ENCODE measurements at places on chromosomes 4 and X.

DNA sequence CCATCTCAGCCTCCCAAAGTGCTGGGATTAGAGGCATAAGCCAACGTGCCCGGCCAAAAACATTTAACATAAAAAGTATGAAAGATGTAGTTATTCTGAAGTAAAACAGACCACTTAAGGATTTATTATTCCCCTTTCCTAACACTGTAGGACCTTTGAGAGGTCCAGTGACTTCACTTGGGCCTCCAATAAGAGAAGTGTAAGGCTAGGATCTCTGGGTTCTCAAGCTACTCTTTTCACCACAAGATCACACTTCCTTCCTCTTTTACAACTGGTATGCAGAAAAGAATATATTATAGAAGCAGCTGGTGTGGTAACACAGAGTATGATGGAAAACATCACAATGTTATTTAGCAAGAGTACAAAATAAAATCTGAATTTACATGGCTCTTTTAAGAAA is 30.2 kb upstream of the CCNG2 start:
- no peak for DNase-seq

- peak; percentile 41 for DNase-seq
Measured at GRCh38 chrX:39174772-39175417, 373.6 kb downstream of the MID1IP1 start.

- peak; percentile 56 for DNase-seq
Measured at GRCh38 chr4:155809835-155810234, 51.0 kb downstream of the GUCY1B1 start.

DNA sequence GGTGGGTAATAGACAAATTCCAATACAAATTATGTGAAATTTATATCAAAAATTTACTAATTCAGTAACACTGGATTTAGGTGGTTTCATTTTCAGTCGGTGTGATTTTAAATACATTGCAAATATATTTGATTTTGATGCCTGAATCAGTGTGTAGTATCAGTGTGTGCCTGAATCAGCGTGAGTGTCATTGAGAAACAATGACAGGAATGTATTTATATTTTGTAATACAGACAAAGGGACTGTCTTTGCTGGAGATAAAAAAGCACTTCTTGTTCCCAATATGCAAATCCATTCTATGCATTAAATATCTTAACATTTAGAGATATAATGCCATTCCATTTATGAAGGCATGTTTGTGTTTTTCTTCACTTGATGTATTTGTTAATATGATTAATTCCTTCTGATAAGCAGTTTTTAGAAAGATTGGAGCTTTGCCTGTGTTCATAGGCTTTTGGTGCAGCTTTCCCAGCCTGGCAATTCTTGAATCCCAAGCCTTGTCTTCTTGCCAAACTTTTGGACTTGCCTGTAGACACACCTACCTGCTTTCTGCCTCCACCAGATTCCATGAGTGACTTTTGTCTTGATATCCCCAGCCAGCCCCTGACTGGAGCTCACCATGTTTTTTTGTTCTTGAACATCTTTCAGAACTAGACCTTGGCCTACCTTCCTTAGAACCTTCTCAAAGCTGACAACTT is 243.8 kb downstream of the ADGRL3 start:
- no peak for DNase-seq

- DNase-seq, result no peak
Measured at GRCh38 chr4:104901961-104902605, 244.6 kb upstream of the TET2 start.

- DNase-seq, result no peak
Measured at GRCh38 chr4:87037671-87038334, 103.0 kb downstream of the AFF1 start.

- no peak for DNase-seq
Measured at GRCh38 chr4:161762796-161763195, 401.0 kb downstream of the FSTL5 start.

DNA sequence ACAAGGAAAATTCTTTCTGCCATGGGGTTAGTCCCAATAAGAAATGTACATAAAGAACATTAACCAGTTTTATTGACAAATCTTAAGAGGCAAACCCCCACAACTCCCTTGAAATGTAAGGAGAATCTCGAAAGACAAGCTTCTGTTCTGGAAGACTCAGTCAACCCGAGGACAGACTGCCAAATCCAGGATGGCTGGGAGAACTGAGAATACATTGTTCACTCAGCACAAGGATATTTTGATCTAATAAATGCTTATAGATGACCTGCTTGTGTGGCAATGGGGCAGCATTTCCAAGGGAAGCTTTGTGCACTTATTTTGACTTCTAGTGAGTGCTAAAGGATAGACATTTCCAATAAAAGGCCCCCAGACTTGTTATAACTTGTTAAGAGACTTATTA is 280.4 kb downstream of the DHX15 start:
- DNase-seq, result no peak

DNA sequence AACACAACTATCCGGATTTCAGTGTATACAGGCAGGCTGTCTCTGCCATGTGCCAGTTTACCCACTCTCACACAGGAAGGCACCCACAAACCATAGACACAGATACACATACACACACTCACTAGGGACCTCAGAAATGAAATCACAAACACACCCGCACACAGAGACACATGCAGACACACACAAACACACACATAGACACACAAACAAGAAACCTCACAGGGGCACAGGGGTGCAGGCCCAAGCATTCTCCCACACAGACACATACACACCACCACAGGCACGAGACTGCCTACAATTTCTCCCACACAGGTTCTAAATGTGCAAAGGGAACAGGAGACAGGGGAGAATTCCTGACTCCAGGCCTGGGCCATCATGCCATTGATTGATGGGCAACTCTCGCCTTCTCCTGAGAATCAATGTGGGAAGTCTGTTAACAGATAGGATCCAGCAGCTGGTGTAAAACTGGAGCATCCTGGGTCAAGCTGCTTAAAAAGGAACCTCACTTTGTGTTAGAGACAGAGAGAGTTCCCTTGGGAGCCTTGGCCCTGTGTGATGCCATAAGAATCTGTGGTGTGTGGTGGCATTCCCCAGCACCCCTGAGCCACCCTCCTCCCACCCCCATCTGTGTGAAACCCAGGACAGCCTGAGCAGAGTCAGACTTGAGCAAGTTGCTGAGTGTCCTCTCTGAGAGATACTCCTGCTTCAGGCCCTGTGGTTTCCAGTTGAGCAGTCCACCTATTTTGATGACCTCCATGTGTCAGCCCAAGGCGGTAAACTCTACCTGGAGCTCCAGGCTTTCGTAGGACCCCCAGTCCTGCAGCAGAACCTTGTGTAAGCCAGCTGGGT is 33.9 kb downstream of the NBDY start:
- DNase-seq, result no peak

DNA sequence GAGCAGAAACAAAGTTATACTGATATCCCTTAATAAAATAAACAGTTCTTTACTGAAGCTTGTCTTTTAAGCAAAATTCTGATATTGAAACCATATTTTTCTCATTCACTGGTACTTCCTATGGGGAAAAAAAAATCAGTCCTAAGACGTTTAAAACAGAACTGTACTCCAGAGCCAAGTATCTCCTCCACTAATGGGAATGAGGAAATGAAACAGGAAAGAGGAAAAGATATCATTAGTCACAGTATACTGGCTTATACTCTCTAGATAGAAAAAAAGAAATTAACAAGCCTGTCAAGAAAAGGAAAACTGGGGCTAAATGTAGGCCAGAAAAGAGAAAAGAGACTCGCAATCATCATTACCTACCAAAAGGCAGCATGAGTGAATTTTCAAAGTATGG is 252.7 kb downstream of the CENPC start:
- DNase-seq, result no peak

GRCh38 chr4:181030961-181031360 is 1212.2 kb upstream of the TENM3 start:
- no peak for DNase-seq

GRCh38 chr4:123412091-123412505 is 15.5 kb downstream of the SPRY1 start:
- DNase-seq, result no peak

DNA sequence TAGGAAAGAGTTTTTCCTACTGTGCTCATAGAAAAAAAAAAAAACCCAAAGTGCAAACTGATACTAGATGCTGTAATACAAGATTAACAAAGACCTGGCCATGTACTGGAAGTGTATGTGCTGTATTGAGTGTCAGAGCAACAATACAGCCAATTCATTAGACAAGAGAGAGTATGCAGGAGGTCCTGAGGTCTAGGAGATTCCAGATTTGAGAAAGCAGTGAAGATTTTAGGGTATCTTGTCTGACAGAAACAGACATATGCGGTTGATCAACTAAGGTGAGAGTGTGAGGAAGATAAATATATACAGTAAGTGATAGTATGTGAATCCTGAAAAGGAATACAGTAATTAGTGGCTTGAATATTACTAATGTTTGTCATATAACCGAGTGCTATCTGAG is 3.0 kb downstream of the GPR174 start:
- no peak for DNase-seq

- DNase-seq, result no peak
Measured at GRCh38 chr4:134326866-134327265, 125.3 kb upstream of the PABPC4L start.

GRCh38 chrX:119833905-119834304 is 18.9 kb downstream of the UPF3B start:
- DNase-seq, result no peak

DNA sequence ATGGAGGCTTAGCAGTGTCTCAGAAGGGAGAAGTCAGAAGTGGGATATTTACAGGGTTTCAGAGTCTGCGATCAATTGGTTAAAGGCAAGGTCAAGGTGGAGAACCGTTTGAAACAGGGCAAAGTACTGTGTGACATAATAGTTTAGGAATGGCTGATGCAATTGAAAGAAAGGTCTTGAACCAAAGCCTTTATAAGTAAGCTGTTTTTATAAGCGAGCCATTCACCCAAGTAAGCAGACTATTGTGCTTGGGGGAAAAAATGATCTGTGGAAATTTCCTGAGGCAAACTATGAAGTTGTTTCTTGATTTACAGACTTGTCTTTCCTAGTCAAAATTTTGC is 327.3 kb downstream of the CAMK2D start:
- DNase-seq, result no peak

- no peak for DNase-seq
Measured at GRCh38 chr4:10589321-10589720, 95.2 kb downstream of the CLNK start.

DNA sequence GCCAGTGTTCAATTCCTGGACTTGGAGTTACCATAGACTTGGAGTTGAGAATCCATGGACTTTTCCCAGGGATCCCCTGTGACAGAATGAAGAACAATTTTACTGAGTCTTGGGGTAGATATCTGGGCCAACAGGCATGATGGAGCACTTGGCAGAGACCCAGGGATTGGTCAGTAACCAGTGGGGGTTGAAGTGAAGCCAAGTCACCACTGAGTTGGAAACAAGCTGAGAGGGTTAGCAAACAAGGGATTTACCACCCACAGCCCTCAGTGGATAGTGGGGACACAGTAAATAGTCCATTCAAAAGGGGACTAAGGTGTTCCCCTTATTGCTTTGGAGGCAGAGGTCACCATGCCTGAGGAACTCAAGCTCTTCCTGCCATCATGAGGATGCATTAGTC is 281.7 kb downstream of the PPP1R2C start:
- no peak for DNase-seq

- no peak for DNase-seq
Measured at GRCh38 chr4:176359590-176359989, 39.8 kb downstream of the SPCS3 start.

DNA sequence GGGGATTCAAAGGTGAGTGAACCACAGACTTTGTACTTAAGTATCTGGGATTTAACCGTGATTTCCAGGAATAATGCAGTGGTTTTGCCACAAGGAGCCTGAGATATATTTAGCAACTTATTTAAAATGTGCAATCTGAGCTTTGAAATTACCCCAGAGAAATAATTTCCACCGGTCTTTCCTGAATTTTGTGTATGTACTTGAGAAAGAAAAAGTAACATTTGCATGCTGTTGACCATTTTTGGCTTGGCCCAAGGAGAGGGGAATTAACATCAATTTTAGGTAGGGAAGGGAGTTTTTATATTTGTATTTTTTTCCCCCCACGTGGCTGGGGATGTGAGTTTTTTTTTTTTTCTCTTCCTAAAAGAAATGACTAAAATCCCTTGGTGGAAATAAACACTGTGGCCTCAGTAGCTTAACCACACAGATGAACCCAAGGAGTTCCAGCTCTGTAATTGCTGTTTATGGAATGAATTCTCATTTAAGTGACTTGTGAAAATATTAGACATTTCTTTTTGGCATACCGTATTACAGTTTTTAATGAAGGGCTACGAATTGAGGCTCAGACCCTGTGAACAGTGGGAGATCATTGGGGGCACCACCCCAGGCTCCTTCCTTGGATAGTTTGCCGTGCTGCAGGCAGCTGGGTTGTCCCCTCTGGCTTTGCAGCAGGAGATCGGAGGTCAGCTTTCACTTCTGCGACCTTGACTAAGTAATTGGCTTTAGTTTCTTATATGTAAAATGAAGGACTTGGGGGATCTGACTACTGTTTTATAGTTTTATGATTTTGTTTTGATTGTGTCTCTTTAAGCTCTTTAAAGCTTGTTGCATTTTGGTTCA is 116.1 kb downstream of the ARHGAP10 start:
- DNase-seq, result no peak

GRCh38 chr4:72218953-72219352 is 187.2 kb downstream of the NPFFR2 start:
- no peak for DNase-seq

- DNase-seq, result no peak
Measured at GRCh38 chr4:23279377-23279986, 586.7 kb downstream of the GBA3 start.

- DNase-seq, result no peak
Measured at GRCh38 chr4:139629436-139630125, 36.0 kb upstream of the MGST2 start.

DNA sequence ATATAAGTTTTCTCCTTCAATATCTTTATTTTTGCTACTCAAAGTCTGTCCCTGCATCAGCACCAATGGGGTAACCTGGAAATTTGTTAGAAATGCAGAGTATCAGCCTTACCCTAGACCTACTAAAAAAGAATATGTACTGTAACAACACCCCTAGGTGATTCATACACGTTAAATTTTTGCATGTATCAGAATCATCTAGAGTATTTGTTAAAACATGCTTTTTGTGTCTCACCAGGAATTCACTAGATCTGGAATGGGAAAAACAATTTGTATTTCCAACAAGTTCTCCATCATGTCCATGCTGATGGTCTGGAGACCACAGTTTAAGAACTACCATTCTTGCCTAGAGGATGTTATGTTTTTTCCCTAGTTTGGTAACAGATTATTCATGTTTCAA is 196.0 kb upstream of the EDNRA start:
- no peak for DNase-seq

DNA sequence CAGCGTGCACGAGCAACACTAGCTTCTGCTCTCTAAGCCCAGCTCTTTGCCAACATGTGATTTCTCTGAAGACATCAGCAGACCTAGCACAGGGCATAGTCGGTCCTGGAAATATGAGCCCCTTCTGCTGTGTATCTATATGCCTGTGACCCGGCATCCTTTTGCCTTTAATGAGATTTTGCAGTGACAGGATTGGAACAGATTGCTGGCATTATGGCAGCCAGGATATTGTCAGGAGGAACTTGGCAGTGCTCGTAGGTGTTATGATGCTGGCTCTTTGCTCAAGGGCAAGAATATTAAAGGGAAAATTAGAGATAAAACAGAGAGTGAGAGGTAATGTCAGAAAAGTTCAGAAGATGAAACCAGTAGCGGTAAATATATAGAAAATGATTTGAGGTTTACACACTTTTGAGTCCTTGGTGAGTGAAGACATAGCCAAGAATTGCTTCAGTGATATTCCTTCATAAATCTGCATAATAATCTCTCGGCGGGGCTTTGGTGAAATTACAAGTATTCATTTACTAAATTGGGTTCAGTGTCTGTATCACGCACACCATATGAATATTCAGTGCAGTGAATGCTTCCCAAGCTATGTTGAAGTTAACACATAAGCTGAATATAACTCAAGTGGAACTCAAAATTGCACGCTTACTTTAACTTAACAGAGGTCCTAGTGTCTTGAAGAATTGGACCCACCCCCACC is 502.1 kb upstream of the NR3C2 start:
- no peak for DNase-seq

GRCh38 chr4:78652282-78652876 is 100.8 kb downstream of the ANXA3 start:
- no peak for DNase-seq

Measured in hematopoietic multipotent progenitor cell (in vitro differentiated cells).